Cortex of kidney (tissue), 1 donor: ENCODE measurements at places on chromosomes 7 and 10.

- no peak for DNase-seq
Observed at GRCh38 chr7:19526639-19527038, 182.2 kb downstream of the POLR1F start.

- DNase-seq, result no peak
Observed at GRCh38 chr10:130844310-130844709, 467.2 kb downstream of the TCERG1L start.

DNA sequence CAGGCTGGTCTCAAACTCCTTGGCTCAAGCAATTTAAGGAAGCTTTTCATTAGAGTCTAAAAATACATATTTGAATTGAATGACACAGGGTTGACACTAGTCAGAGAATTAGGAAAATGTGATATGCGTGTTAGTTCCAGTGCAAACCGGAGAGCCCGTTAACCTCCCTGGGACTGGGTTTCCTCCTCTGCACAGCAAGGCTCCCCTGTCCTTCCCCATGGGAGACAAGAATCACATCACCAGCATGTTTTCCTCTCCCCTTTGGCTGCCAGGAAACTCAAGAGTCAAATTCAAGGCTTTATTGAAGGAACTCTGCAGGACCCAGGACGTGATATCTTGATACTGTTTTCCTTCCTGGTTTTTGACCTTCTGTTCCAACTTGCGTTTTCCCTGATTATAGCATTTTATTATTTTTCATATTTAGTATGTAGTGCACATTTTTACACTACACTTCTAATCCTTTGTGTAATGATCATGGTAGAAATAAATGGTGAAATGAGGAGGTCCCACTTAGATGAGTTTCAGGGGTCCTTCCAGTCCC, 24.9 kb downstream of the GSTO2 start:
- DNase-seq, result no peak

- no peak for DNase-seq
Observed at GRCh38 chr7:111101856-111102646, 11.1 kb downstream of the LRRN3 start.

DNA sequence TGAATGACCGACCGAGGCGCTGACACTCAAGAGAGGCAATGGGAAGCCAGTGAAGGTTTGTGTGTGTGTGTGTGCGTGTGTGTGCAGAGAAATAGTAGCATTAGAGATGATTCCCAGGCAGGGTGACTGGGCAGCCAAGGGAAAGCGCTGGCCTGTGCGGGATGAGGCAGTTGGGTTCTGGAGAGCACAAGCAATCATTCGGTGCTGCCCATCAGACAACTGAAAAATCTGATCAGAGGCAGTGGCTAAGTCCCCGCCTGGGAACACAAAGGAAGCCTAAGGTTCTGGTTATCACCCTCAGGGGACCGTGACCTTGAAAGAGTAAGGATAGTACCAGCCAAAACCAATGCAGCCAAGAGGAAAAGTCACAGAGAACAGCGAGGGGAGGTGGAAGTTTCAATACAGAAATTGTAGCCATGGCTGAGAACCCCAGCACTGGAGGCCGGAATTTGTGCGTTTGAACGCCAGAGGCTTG, 868 bp upstream of the PDCD4 start:
- DNase-seq, result no peak

- no peak for DNase-seq
Observed at GRCh38 chr10:128943111-128943510, 523.9 kb upstream of the MGMT start.
